ENCODE measurements at places on chromosomes 12 and 14.

- H3K36me3 ChIP-seq = no peaks in the 10 kb centered on the region
- no peak overlapping the region for H3K27ac ChIP-seq
- H3K27me3 ChIP-seq = peaks cover 57% of the 10 kb centered on the region
- H3K4me1 ChIP-seq = no peaks in the 10 kb centered on the region
These were observed 119.9 kb upstream of the LHX5 start for GRCh38 chr12:113591480-113591974.

- H3K27ac ChIP-seq = no peak overlapping the region
- H3K4me3 ChIP-seq = no peak overlapping the region
- no peak for DNase-seq
- no peaks in the 10 kb centered on the region for H3K27me3 ChIP-seq
These were observed 98.7 kb downstream of the EML1 start for GRCh38 chr14:99891900-99892299.

DNA sequence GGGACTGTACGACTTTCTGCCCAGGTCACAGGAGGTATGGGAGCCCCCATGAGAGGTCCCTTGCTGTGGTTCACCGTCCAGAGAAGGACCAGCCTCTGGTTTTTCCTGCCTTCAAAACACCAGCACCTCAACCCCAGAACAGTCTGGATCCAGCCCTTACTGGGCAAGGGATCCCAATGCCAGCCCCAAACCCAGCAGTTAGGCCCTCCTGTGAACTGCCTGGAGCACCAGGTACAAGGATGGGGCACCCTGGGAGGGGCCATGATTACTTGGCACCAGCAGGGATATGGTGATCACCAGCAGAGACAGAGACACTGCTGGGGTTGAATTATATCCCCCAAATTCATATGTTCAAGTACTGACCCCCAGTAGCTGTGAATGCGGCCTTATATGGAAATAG lies 20.0 kb downstream of the ANHX start:
- H3K27me3 ChIP-seq = no peaks in the 10 kb centered on the region
- no peaks in the 10 kb centered on the region for H3K4me1 ChIP-seq
- no peak overlapping the region for H3K27ac ChIP-seq
- DNase-seq = no peak

GRCh38 chr14:67468378-67468730 lies 20.2 kb downstream of the TMEM229B start:
- no peak for DNase-seq
- H3K27ac ChIP-seq = no peak overlapping the region
- H3K4me3 ChIP-seq = no peak overlapping the region
- no peaks in the 10 kb centered on the region for H3K4me1 ChIP-seq
- H3K36me3 ChIP-seq = no peaks in the 10 kb centered on the region

DNA sequence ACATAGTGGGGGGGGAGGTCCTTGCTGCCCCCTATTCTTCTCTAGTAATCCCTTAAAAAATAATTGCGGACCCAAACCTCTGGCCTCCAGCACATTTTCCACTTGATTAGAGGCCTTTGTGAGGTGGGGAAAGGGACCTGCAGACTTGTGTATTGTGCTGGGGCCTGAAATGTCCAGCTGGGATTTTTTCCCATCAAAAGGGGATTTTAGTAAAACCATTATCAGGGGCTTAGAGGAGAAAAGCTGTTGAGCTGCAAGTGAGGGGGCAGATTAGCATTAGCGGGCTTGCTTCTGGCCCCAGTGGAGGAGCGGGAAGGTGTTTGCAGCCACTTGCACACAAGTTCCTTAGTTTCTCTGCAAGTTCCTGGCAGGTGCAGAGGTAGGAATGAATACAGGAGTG lies 13.9 kb downstream of the FBXL14 start:
- DNase-seq = no peak
- no peaks in the 10 kb centered on the region for H3K36me3 ChIP-seq
- peaks cover 33% of the 10 kb centered on the region for H3K4me1 ChIP-seq
- no peak overlapping the region for H3K27ac ChIP-seq

DNA sequence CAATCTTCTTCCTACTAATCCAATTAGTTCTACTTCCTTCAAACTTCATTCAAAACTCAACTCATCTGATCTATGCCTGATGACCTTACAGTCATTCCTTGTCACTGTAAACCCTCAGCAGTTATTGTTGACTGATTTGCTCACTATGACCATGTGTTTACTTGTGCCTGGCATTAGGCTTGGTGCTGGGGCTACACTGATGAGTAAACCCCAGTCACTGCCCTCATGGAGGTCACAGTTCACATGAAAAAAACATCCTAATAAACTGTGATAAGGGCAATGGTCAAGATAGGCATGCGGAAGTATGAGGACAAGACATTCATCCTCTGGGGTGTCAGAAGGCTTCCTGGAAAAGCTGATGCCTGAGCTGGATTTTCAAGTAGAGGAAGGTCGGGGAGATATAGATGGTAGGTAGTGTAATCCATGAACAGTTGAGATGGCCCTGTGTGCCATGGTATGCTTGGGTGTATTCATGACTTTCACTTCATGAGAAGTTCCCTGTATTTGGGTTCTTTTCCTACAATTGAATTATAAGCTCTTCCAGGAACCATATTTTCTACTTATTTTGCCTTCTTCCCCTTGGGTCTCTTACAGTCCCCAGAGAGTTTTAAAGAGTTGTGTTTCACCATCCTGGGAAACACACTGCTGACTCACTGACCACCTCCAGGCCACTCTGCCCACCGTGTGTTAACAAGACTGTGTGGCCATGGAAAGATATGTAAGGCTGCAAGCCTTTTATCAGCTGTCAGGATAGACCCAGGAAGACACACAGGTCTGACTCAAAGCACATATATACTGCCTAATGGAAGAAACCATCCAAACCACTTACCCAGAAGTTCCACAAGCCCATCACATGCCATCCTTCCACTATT lies 38.7 kb upstream of the DUSP6 start:
- peak overlapping the region; percentile 61 for H3K27ac ChIP-seq
- H3K36me3 ChIP-seq = no peaks in the 10 kb centered on the region
- peaks cover 18% of the 10 kb centered on the region for H3K4me1 ChIP-seq
- no peaks in the 10 kb centered on the region for H3K27me3 ChIP-seq
- no peak overlapping the region for H3K4me3 ChIP-seq

- peaks cover 39% of the 10 kb centered on the region for H3K36me3 ChIP-seq
- H3K27ac ChIP-seq = peak overlapping the region; percentile 91
These were observed 768 bp downstream of the OXA1L start for GRCh38 chr14:22767323-22767589.

- no peaks in the 10 kb centered on the region for H3K36me3 ChIP-seq
- H3K27me3 ChIP-seq = no peaks in the 10 kb centered on the region
- H3K27ac ChIP-seq = no peak overlapping the region
- H3K4me1 ChIP-seq = no peaks in the 10 kb centered on the region
- no peak for DNase-seq
- H3K4me3 ChIP-seq = no peak overlapping the region
These were observed 265.8 kb downstream of the CPNE8 start for GRCh38 chr12:38639625-38640024.

DNA sequence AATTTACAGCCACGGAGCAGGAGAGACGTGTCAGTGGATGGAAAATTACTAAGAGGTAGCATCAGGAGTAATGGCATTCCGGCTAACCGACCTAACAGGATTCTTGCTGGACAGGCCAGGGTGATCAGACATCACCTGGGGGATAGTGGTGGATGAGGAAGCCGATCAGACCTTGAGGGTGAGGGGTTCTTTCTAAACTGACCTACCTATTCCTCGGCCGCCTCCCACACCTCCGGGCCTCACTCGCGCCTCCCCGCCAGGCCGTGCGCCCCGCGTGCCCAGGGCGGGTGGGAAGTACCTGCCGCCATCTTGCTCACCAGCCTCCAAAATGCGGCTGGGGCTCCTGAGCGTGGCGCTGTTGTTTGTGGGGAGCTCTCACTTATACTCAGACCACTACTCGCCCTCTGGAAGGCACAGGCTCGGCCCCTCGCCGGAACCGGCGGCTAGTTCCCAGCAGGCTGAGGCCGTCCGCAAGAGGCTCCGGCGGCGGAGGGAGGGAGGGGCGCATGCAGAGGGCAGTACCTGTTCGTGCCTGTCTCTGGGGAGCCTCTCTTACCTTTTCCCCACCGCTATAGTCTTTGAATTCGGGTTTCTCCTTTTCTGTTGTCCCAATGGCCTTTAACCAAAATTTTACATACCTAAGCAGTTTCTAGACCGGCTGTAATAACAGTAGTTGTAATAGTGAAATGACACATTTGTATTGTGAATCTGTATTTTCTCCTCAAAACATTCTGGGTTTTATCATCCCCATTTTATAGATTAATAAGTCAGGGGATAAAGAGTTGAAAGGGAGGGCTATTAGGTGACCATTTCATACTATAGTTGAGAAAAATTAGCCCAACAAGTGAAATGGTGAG lies at the start of gene TMPRSS12:
Gene TMPRSS12 (plus strand): TSS at position 290 of the 857 bp plus-strand sequence. CDS start 39 bp downstream, at position 329.
- no peak within 1 kb of the TSS for H3K4me3 ChIP-seq
- no peaks in the 10 kb centered on the region for H3K36me3 ChIP-seq
- H3K27me3 ChIP-seq = no peaks in the 10 kb centered on the region
- H3K4me1 ChIP-seq = no peaks in the 10 kb centered on the region
- no peak within 1 kb of the TSS for H3K27ac ChIP-seq

GRCh38 chr12:58033831-58034230 lies 92.5 kb downstream of the ATP23 start:
- DNase-seq = no peak
- no peaks in the 10 kb centered on the region for H3K4me1 ChIP-seq
- no peak overlapping the region for H3K4me3 ChIP-seq
- H3K36me3 ChIP-seq = no peaks in the 10 kb centered on the region
- H3K27ac ChIP-seq = no peak overlapping the region

GRCh38 chr12:94023879-94024278 lies 124.5 kb upstream of the PLXNC1 start:
- H3K27ac ChIP-seq = no peak overlapping the region
- peaks cover 3% of the 10 kb centered on the region for H3K4me1 ChIP-seq
- H3K27me3 ChIP-seq = no peaks in the 10 kb centered on the region
- DNase-seq = no peak

GRCh38 chr12:70052931-70053497 lies 190.2 kb upstream of the CNOT2 start:
- H3K4me3 ChIP-seq = no peak overlapping the region
- no peak overlapping the region for H3K27ac ChIP-seq
- DNase-seq = peak; percentile 45
- H3K27me3 ChIP-seq = no peaks in the 10 kb centered on the region

- H3K36me3 ChIP-seq = no peaks in the 10 kb centered on the region
- H3K4me3 ChIP-seq = no peak overlapping the region
- no peak overlapping the region for H3K27ac ChIP-seq
- H3K27me3 ChIP-seq = no peaks in the 10 kb centered on the region
- DNase-seq = no peak
These were observed 55.3 kb downstream of the PLEKHG3 start for GRCh38 chr14:64759555-64759938.

DNA sequence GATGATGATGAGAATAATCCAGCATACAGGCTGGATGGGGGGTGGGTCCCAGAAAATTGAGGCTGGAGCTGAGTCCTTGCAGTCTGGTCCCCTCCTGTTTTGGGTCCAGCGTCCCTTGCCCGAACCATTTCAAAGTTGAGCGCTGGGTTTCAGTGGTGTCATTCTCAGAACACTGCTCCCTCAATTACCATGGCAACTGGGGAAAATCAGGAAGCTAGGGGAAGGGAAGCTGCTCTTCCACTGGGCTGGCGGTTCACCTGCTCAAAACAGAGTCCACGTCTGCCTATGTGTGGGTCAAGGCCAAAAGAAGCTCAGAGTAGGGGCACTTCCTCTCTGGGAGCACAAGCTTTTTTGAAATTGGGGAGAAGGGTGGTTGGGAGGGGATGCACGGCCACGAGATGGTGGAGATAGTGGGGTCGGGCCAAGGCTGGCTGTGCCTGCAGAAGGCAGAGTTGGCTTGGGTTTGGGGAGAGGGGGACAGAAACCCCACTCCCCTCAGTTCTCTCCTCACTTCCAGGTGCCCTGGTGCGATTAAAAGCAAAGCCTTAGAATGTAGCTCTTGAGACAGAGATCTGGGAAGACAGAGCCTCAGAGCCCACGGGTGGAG lies 1.7 kb upstream of the NOS1 start:
- DNase-seq = no peak
- no peak overlapping the region for H3K27ac ChIP-seq
- peaks cover 56% of the 10 kb centered on the region for H3K27me3 ChIP-seq

All from lung (tissue), 17 donors.